ENCODE measurements at places on chromosomes 5 and 9.

DNA sequence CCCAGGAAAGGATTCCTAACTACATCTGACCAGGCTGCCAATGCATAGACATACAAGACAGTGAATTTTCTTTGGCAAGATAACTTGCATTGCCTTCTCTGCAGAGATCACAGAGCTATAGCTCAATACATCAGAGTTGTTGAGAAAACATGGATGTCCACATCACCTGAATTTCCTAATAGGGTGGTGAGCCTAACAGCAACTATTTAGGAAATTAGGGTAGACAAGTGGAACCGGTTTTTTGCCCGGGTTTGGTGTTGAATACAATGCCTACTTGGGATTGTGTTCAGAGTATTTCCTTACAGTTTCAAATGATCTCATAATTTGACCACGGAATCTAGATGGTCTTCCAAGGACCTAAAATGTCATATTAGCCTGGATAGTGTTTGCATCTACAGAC, 262.7 kb downstream of the KIF4B start:
- no peak for DNase-seq

DNA sequence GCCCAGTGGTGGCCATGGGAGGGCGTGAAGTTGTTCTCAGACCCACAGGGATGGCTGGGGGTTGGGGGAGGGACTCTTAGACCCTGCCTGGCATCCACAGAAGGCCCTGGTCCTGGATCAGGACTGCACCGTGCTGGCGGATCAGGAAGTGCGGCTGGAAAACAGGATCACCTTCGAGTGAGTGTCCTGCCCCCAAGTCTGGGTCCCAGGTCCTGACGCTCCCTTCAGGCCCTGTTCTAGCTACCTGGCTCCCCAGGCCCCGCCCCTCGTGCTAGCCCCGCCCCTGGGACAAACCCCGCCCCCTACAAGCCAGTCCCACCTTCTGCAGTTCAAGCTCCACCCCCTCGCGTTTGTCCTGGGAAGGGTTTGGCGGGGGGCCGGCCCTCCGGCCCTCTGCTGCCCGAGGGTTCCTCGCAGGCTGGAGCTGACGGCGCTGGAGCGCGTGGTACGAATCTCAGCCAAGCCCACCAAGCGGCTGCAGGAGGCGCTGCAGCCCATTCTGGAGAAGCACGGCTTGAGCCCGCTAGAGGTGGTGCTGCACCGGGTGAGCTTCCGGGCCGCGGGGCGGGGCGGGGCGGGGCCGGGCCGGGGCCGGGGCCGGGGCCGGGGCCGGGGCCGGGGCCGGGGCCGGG, 12.9 kb downstream of the RGS14 start:
- no peak for DNase-seq

GRCh38 chr9:123339666-123340510, 16.1 kb upstream of the CRB2 start:
- DNase-seq, result peak; percentile 72

DNA sequence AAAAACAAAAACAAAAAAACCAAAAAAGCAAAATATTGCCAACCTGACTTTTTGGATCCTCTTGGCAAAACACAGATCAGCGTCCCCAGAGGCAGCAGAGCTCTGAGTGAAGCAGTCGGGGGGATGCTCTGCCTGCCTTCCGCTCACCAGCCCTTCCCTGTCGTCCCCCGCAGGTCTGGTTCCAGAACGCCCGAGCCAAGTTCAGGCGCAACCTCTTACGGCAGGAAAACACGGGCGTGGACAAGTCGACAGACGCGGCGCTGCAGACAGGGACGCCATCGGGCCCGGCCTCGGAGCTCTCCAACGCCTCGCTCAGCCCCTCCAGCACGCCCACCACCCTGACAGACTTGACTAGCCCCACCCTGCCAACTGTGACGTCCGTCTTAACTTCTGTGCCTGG, 20.7 kb downstream of the LHX2 start:
- DNase-seq, result no peak

DNA sequence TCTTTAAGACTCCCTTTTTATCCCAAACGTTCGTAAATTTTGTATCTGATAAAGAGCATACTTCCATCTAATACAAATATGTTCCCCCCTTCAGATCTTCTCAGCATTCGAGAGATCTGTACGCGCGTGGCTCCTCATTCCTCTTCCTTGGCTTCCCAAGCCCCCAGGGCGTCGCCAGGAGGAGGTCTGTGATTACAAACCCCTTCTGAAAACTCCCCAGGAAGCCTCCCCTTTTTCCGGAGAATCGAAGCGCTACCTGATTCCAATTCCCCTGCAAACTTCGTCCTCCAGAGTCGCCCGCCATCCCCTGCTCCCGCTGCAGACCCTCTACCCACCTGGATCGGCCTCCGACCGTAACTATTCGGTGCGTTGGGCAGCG, 19.9 kb downstream of the CDKN2A start:
- DNase-seq, result no peak

GRCh38 chr5:109612278-109612905, 77.3 kb upstream of the MAN2A1 start:
- DNase-seq, result no peak

DNA sequence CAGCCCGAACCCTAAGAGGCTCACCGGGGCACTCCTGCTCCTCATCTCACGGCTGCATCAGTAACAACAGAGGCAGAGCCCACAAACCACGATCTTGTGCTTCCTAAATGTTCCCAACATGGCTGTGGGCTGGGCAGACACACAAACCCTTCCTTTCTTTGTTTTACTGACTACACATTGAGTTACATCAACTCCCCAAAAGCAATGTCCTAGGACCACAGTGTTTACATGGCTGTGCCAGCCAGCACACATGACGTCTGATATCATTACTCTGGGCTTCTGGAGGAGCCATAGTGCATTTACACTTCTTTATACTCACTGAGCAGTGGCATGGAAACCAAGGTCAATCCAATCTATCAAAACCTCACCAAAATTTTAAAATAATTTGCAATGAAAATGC, 101.4 kb downstream of the LHFPL2 start:
- no peak for DNase-seq

GRCh38 chr9:21964925-21965385, 29.2 kb downstream of the CDKN2A start:
- DNase-seq, result no peak

GRCh38 chr5:16076657-16077056, 102.9 kb downstream of the MARCHF11 start:
- no peak for DNase-seq

GRCh38 chr9:131257266-131258025, 18.9 kb downstream of the FAM78A start:
- no peak for DNase-seq

GRCh38 chr5:96909435-96909834, 26.4 kb upstream of the LNPEP start:
- no peak for DNase-seq

DNA sequence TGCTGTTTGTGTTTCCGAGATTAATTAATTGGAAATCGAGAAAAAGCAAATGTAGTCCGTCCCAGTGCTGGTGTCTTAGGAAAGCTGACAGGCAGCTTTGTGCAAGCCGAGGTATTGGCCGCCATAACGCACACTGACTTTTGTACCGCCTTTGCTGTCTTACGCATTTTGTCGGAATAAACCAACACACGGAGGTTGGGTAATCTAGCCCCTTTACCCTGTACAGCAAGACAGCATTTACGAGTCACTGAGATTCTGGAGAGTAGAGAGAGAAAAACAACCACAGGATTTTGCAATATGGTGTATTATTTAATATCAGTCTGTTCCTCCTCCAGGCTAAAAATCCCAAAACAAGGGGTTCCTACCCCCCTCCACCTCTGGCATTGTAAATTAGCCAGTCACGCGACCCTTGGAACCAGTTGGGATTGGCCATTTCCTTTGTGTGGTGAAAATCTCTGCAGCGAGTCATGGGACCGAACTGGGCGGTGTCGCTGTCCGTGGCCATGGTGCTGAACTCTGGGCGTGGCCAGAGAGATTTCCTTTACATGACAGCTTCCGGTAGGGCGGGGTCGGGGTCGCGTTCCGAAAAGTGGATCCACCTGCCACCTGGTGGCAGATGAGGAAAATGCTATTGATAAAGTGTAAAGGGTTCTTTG, 10.3 kb upstream of the PCDHB1 start:
- peak; percentile 76 for DNase-seq

DNA sequence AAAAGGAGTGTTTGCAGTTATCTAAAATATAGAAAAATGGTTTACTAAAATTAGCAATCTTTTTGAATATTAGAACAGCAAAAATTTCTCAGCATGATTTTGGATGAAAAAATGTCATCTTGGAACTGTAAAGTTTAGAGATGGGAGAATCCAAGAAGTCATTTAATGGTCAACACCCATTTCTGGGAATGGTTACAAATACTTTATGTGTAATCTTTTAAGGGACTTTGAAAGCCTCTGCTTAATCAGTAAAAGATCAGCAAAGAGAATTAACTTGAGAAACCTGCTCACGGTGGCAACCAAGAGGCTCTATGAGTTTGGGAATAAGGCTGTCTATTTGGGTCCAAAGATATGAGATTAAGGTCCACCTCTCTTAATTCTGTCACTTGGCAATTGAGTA, 13.0 kb downstream of the C1QTNF3 start:
- no peak for DNase-seq

GRCh38 chr9:107734256-107735013, 244.9 kb upstream of the KLF4 start:
- peak; percentile 51 for DNase-seq

DNA sequence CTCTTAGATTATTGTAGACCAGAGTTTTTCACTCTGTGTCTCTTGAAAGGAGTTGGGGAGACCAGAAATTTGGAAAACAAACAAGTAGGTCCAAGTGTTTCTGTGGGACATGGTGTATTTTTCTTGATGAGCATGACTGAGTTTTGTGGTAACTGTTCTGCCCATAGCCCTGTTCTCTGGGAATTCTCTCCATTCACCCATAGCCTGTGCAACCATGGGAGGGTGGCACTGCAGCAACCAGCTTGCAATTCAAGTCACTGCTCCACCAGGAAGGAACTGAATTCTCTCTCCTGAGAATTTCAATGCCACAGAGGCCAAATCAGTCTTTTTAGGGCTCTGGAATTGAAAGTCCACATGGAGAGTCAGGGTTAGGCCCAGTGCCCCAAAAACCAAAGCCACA, 475.3 kb upstream of the TRPC7 start:
- DNase-seq, result no peak

DNA sequence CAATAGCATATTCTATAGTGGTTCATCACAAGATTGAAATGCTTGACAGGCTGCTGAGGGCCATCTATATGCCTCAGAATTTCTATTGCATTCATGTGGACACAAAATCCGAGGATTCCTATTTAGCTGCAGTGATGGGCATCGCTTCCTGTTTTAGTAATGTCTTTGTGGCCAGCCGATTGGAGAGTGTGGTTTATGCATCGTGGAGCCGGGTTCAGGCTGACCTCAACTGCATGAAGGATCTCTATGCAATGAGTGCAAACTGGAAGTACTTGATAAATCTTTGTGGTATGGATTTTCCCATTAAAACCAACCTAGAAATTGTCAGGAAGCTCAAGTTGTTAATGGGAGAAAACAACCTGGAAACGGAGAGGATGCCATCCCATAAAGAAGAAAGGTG, 43.8 kb downstream of the GCNT1 start:
- no peak for DNase-seq

DNA sequence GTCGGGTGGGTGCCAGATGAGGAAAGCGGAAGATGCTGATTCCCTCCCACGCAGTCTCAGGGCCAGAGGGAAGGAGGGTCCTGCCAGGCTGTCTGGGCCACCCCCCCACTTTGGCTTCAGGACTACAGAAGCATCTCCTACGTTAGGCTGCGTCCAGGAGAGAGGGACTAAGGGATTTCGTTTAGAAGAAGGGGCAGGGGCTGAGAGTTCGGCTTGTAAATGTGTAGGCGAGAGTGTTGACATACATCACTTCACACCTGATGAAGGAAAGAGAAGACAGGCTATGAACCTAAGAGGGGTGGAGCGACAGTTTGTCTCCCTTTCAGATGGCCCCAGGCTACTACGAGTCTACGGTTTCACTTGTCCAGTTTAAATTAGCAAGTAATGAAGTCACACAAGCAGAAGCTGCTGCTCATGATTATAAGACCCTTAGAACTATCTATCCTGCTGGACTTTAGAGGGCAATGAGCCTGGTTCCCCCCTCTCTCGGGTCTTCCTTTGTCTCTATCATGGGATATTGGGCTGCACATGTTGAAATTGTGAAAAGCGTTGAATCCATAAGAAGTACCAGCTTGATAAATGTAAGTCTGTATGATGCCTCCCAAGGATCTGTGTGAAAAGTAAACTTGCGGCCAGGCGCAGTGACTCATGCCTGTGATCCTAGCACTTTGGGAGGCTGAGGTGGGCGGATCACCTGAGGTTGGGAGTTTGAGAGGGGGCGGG, 193.0 kb downstream of the AOPEP start:
- peak; percentile 84 for DNase-seq

DNA sequence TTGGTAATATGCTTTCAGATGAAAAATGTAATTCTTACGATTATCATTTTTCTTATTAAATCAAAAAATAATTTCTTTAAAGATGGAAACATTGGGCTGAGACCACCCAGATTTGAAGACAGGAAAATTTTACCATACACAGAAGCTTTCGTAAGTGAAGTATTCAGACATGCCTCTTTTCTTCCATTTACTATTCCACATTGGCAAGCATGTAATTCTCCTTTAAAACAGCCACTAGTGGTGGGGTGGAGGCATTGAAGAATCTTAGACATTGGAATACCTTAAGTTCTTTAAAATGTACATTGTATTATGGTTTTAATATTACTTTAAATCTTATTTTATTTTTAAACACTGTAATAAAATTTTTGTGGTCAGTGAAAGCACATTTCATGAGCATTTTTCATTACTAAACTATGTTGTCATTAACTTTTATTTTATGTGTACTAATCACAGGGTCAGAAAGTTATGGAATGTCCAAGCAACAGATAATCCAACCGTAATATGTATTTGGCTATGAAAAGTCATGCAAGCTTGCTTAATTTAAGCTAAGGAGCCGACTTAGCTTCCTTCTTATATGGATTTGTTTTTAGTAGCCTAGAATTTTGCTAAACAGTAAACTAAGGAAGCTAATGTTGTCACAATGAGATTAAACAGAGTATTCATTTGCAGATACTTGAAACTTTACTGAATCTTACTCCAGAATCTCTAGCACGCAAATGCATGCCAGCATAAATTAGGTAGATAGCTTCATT, 97.4 kb upstream of the ALDH1A1 start:
- no peak for DNase-seq

DNA sequence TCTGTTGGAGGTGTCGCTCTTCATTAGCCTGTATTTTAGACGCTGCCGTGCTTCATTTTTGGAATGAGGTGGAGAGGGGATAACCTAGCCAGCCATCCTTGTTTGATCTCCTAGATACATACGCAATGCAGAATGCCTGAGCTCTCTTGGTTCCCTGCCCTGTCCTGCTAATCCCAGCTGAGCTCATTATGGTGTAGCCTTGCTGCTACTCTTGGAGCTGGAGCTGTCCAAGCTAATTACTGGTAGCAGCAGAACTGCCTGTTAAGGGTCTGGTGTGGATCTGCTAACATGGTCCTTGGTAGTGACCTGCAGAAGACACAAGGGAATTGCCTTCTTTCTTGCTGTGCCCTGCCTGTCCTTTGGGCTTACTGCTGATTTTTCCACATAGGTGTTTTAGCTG, 207.9 kb downstream of the CNTLN start:
- DNase-seq, result no peak

- DNase-seq, result peak; percentile 76
Observed at GRCh38 chr5:93273176-93273575, 307.8 kb downstream of the NR2F1-AS1 start.

All from HT1080 (cell line).